ENCODE measurements at places on chromosomes 1 and 21. TPM values are rescaled to one million over a fixed set of nuclear protein-coding genes. Genes with fewer than 3 reads are reported as not detected.

GRCh38 chr1:95537176-95537575 lies 303.2 kb downstream of the RWDD3 start:
- DNase-seq = no peak
- H3K27ac ChIP-seq = no peak overlapping the region
- H3K4me1 ChIP-seq = no peaks in the 10 kb centered on the region
- no peak overlapping the region for H3K4me3 ChIP-seq
- H3K27me3 ChIP-seq = no peaks in the 10 kb centered on the region

DNA sequence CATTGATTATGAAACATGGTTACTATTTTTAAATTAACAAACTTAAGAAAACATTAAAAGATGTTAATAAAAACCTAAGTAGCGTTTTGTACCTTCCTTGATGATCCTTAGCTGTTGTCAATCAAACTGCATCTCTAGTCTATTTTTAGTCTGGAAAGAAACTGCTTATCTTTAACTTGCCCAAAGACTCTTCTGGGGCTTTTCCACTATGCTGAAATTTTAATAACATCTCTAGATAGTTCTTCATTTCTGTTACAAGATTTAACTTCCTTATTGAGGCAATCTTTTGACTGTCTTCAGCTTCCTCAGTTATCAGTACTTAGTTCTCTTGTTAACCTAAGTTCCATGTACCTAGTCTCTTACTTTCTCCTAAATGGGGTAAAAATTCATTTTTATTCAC lies 135.9 kb upstream of the HMCN1 start:
- H3K36me3 ChIP-seq = no peaks in the 10 kb centered on the region
- no peak for DNase-seq
- no peak overlapping the region for H3K27ac ChIP-seq
- H3K4me1 ChIP-seq = no peaks in the 10 kb centered on the region
- no peak overlapping the region for H3K4me3 ChIP-seq

- no peaks in the 10 kb centered on the region for H3K27me3 ChIP-seq
- no peak overlapping the region for H3K4me3 ChIP-seq
- DNase-seq = no peak
- H3K4me1 ChIP-seq = no peaks in the 10 kb centered on the region
- no peak overlapping the region for H3K27ac ChIP-seq
- no peaks in the 10 kb centered on the region for H3K36me3 ChIP-seq
These were observed 321.5 kb upstream of the PTBP2 start for GRCh38 chr1:96400089-96400488.

DNA sequence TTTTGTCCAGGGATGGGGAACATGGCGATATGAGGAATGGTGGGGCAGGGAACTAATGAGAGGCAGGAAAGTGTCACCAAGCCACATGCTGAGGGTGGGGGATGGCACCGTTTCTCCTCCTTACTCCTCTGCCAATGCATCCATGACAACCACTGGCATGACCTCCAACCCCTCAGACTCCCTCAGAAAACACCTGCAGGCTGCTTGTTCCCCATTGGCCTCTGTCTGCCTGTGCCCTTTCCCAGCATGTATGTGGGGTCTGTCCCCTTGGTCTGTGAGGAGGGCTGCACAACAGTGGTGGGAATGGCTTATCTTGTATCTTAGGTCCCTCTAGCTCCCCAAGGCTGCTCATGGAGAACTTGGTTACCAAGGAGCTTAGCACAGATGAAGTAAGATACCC lies 137.2 kb upstream of the NGF start:
- H3K27me3 ChIP-seq = no peaks in the 10 kb centered on the region
- DNase-seq = no peak
- H3K36me3 ChIP-seq = no peaks in the 10 kb centered on the region
- H3K4me1 ChIP-seq = no peaks in the 10 kb centered on the region
- H3K4me3 ChIP-seq = no peak overlapping the region

DNA sequence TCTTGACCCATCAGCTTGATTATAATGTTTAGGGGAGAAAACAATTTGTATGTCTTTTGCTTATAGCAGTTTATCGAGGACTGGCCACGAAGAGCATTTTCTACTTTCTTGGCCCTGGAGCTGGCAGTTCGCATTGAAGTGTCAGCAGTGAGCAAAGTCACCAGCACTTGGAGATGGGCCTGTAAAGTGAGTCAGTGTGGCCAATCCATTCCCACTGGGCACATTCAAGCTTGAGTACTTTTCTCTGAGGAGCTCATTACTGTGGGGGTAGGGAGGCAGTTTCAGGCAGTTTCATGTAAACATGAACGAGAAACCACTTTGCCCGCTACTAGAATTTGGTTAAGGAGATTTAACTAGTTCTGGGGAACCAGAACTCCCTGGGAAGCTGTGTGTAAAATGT lies 164.8 kb downstream of the PRDM2 start:
- no peak overlapping the region for H3K4me3 ChIP-seq
- DNase-seq = no peak
- H3K36me3 ChIP-seq = no peaks in the 10 kb centered on the region

DNA sequence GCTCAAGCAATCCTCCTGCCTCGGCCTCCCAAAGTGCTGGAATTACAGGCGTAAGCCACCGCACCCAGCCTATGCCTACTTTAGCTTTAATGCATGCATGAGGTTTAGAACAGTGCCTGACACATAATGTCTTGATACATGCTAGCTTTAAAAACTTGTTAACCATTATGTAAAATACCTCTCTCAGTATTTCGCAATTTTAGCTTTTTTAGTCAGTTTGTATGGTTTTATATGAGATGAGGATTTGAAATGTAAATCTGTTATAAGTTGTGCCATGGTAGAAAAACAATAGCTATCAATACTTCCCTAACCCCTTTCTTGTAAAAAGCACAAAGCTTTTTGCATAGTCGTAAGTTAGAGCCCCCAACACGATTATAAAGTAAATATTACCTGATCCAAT lies 4.7 kb upstream of the AKNAD1 start:
- peaks cover 17% of the 10 kb centered on the region for H3K27me3 ChIP-seq
- DNase-seq = no peak
- no peak overlapping the region for H3K4me3 ChIP-seq
- H3K36me3 ChIP-seq = no peaks in the 10 kb centered on the region
- no peaks in the 10 kb centered on the region for H3K4me1 ChIP-seq
- no peak overlapping the region for H3K27ac ChIP-seq

DNA sequence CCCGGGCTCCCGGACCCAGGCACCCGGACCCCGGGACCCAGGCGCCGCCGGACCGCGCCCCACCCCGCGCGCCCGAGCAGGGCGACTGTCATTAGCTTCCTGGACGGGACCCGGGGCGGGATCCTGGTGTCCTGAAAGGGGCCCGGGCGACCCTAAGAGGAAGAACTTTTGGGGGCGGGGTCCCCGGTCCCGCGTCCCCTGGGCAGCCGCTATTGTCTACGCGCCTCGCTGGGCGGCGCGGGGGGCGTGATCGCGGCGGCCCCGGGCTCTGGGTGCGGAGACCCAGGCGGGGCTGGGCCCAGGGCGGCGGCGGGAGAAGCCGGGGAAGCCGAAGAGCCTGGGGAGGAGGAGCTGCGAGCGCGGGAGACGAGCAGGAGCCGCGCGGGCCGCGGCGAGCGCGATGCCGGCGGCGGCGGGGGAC lies 465 bp downstream of the HUNK start:
- peaks cover 27% of the 10 kb centered on the region for H3K27me3 ChIP-seq
- no peaks in the 10 kb centered on the region for H3K36me3 ChIP-seq
- no peak overlapping the region for H3K27ac ChIP-seq
- H3K4me1 ChIP-seq = peaks cover 8% of the 10 kb centered on the region

PLA2G2C gene
- total RNA-seq = not detected

TSPAN1 gene
- 0.37 TPM for total RNA-seq

COA6 gene
- 42.7 TPM for total RNA-seq

RGS18 gene
- not detected for total RNA-seq

Data from endothelial cell of umbilical vein (primary cell).